ENCODE measurements at places on chromosomes 7 and 10.

GRCh38 chr10:6162589-6163356, 40.0 kb upstream of the PFKFB3 start:
- no peak for DNase-seq

GRCh38 chr10:48254750-48255512, 19.6 kb downstream of the FRMPD2 start:
- no peak for DNase-seq

- DNase-seq = no peak
These were observed at the start of gene PRKAR1B for GRCh38 chr7:727104-727805. Gene PRKAR1B (minus strand): TSS chr7:727281. CDS start chr7:711505, 15,776 bp downstream.

DNA sequence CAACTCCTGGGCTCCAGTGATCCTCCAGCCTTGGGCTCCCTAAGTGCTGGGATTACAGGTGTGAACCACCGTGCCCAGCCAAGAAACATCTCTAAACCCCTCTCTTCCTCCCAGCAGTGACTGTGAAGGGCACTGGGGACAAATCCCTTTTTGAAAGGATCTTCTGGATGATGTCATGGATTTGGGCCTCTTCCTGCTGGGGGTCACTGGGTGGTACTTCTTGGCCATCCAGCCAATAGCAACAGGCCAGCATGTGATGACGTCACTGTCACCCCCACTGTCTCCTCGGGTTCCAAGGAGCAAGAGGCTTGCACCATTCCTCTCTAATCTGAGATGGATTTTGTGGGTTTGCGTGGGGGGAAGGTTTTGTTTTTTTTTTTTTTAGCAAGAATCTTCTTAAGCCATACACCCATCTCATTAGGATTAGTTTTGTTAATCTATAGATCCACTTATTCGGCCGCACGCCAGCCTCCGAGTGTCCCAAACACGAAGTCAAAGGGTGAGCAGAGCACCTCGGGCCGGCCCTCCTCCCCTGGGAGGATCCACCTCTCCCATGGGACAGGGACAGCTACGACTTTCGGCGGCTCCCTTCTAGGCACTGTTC, 29.4 kb upstream of the TNRC18 start:
- peak; percentile 59 for DNase-seq

GRCh38 chr10:131852176-131852822, 48.5 kb upstream of the PPP2R2D start:
- no peak for DNase-seq

DNA sequence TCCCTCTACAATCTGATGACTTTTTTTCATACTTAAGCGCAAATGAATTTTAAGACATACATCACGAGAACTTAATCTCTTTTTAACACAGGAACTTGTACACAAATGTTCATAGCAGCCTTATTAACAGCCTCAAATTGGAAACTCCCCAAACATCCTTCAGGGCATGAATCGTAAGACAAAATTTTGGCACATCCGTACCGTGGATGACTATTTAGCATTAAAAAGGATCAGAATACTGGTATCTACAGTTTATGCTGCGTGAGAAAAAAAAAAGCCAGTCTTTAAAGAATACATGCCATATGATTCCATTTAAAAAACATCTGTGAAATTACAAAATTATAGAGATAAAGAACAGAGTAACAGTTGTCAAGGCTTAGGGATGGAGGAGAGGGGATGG, 46.8 kb downstream of the PDE1C start:
- no peak for DNase-seq

GRCh38 chr10:31149835-31150512, 118.3 kb upstream of the ZNF438 start:
- no peak for DNase-seq

DNA sequence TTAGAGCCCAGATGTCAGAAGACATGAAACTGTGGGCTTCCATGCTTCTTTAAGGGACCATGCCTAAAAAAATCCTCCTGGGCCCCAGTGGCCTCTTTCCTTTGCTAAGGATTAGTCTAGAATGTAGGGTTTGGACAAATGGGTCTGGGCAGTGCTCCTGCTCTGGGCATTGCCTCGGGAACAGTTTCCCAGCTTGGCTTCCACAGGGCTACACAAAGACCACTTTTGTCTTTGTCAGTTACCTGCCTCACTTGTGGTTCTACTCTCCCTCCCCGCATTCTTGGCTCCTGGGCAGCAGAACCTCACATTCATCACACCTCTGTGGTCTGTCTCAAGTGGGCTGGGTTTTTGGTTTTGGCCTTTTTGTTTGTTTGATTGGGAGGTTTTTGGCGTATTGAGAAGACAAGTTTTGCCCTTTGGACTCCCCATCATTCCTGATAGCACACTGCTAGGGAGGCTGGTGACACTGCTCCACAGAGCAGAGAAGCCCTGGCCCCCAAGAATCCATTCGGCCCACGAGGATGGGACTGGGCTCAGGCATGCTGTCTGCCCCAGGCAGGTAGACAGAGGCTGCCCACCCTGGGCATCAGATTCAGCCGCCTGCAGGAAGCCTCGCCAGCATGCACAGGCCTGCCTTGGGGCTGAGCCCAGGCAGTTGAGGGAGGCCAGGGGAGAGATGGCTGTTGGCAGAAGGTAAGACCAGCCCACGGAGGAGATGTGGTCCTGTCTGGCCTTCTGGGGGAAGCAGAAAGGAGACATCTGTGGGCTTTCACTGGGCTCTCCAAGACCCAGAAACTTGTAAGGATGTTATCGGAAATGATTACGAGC, 343.7 kb downstream of the WDR11 start:
- DNase-seq = no peak

- no peak for DNase-seq
These were observed 78.2 kb downstream of the VPS50 start for GRCh38 chr7:93310346-93310745.

DNA sequence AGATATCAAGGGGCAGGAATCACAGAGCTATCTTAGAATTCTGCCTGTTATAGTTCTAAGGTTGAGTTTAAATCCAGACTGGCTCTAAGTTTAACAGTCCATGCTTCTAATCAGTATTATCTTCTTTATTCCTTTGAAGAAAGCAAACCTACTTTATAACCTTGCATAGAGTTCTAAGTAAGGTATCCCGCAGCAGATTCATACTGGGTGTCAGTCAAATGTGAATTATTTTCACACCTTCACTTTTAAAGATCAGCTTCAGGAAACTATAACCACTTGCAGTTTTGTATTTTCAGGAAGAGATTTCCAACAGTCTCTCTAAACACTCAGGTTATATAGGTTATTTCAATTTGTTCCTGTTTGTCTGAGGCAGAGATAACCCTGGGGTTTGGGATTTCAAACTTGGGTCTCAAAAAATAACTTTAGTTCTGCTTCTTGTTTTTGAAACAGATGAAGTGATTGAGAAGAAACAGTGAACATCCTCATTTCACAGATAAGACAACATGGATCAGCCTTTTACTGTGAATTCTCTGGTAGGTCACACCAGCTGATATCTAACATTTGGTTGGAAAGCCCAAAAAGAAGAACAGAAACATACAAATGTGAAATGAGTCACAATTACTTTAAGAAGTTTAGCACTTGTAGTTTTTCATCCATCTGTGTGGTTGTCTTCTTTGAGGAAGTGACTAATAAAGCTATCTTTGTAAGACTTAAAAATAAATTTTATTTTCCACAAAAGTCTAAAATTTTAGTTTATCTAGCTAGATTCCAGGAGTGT, 21.4 kb downstream of the STAMBPL1 start:
- DNase-seq = no peak

DNA sequence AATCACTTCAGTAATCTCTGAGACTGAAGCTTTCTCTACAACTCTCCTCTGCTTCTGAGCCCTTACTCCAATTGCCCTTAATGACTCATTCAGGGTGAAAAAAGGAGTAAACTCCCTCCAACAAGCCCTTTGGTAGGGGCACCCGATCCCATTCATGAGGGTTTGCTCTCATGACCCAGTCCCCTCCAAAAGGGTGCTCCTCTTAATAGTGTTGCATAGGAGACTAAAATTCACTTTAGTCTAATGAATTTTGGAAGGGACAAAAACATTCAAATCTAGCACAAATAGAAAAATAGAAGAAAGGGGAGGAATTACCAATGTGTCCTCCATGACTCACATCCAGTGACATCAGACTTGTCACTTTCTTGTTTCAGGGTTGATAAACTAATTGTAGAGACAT, 66.2 kb upstream of the CCNY start:
- no peak for DNase-seq

DNA sequence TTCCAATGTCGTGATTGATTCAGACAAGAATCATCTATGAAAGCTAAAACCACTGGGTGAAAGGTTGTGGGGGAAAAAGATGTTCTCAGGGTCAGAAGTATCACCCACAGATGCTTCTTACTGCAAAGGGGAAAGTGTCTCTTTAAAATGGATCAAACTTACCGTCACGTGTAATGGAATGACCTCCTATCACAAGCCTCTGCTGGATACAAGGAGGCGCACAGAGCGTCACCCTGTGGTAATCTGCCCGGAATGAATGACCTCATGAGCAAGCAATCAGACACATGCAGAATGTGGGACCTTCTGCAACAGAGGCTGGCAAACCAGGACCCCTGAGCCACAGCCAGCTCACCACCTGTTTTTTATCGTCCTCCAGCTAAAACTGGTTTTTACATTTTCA, 33.0 kb downstream of the WIPF3 start:
- DNase-seq = peak; percentile 61

DNA sequence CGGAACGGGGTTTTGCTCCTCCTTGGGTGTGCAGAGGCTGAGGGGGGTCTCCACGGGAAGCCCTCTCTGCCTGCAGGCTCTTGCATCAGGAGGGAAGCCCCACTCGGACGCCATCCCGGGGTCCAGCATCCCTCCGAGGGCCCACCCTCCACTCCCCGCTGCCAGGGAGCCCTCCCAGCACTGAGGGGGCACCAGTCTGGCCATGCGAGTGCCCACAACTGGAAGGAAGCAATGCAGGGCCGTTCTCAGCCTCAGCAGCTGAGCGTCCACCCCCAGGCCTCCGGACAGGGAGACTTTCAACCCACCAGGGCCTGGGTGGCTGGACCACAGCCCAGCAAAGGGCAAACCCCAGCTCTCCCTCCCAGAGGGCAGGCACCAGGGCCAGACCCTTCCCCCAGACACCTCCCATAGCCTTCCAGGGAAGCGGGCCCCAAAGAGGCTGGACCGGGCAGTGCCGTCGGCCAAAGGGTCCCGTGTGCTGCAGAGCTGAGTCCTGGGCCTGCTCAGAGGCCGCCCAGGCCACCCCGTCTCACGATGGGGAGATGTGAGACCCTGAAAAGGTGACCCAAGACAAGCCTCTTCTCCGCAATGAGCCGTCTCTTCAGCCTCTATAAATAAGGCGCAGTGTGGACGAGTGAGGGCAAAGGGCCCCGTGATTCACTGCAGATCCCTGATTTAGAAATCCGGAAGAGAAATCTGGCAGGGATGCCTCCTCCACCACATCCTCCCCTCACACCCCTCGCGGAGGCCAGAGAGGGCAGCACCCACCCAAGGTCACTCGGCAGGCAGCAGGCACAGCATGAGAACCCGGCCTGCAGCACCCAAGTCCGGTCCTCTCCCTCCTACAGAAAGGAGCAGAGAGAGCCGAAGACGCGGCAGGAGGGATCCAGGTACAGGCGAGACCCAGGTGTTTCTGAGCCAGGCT, 81.9 kb upstream of the DNAAF5 start:
- DNase-seq = peak; percentile 27

GRCh38 chr10:78830976-78831375, 237.8 kb upstream of the ZMIZ1 start:
- no peak for DNase-seq

GRCh38 chr10:24440817-24441797, 232.2 kb downstream of the KIAA1217 start:
- peak; percentile 89 for DNase-seq

DNA sequence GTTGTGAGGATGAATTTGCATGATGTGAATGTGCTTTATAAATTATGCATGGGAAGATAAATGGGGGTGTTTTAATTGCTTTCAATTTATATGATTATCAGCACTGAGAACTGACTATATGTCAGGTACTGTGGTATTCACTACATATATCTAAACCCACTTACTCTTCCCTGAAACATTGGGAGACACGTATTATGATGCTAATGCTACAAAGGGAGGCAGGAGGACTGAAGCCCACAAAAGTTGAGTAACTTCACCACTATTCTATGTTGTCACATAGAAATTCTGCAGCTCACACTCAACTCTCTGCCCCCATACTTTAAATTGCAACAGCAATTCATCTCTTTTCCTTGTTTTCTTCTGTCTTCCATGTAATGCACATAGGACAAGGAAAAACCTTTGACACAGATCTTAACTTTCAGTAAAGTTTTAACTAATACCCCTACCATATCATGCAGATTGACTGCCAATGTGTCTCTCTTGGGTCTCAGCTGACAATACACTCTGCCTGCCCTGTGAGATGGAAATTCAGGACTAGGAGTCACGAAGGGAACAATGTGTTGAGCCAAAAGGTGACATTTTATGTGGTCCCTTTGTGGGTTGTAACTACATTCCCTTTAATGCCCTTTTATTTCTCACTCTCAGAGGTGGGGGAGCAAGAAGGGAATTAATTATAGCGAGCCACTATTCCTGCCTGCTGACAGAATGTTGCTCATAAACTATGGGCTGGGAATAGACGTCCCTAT, 691.0 kb upstream of the SORCS1 start:
- no peak for DNase-seq

GRCh38 chr10:101485681-101486554, 102.1 kb downstream of the POLL start:
- DNase-seq = no peak

GRCh38 chr7:147411096-147411495, 1179.5 kb upstream of the C7orf33 start:
- DNase-seq = no peak

- DNase-seq = peak; percentile 91
These were observed at the start of gene CWF19L1 for GRCh38 chr10:100267239-100268104. Gene CWF19L1 (minus strand): TSS chr10:100267638. CDS start chr10:100267593, 45 bp downstream.

DNA sequence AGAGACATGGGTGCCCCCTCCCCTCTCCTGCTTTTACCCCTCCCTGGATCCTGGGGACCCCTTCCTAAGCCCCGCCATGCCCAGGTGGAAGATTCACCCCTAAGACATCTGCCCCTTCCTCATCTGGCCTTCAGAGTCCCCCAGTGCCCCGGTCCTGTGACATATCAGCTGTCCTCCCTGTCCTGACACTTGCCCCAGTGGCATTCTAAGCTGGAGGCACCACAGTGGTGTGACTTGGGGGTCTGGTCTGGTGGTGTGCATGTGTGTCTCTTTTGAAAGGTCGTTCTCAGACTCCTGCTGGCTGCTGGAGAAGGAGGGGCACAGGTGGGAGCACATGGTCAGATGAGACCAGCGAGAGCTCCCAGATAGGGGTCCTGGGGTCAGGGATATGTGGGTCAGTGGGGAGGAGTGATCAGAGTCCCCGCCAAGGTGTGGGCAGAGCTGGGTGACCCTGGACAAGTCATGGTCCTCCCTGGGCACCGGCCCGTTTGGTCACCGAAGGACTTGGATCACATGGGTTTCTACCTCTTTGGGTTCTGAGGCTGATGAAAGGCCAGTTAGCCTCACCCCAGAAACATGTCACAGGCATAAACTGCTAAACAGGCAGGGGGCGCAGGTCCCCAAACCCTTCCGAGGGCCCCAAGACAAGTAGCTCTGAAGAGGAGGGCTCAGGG, 645 bp upstream of the TFR2 start:
- no peak for DNase-seq

DNA sequence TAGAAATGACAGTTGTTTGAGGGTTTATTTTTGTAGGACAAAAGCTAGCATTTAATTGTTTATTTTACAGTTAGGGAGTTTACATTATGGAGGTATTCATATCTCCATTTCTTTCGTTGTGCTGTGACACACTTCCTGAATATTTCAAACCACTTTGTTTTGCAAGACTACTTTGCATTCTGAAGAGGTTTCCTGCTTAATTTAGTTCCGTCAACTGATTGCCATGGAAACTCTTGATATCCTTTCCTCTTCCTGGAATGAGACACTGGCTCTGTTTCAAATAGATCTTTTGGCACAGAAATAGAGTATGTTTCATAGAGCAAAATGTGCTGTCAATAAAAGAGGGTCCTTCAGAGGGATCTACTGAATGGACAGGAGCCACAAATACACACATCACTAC, 159.5 kb upstream of the AGR3 start:
- peak; percentile 86 for DNase-seq
